A549 treated with RU486 at 1 μM for 4 hours (cell line): ENCODE measurements at places on chromosomes 12 and 14. TPM values are rescaled to one million over a fixed set of nuclear protein-coding genes. Genes with fewer than 3 reads are reported as not detected.

The TSPAN11 gene
- 0.03 to 0.14 TPM (median 0.04 TPM) in 4 of 5 replicates, not detected in the other for total RNA-seq

The ALDH2 gene
- total RNA-seq: 65.7 to 97.2 TPM (median 91.6 TPM) in 5 replicates

The SERPINA9 gene
- total RNA-seq: not detected in 5 replicates

The IL22 gene
- total RNA-seq: not detected in 5 replicates

The DYNC1H1 gene
- total RNA-seq: 204 to 253 TPM (median 221 TPM) in 5 replicates

The GNG2 gene
- total RNA-seq: 1.8 to 3.7 TPM (median 3.2 TPM) in 5 replicates

The P2RX2 gene
- total RNA-seq: not detected in 5 replicates

The AMDHD1 gene
- 1.8 to 2.6 TPM (median 1.9 TPM) in 5 replicates for total RNA-seq
